Cardiac muscle cell (in vitro differentiated cells and primary cell): ENCODE measurements at places on chromosomes 6 and 20.

DNA sequence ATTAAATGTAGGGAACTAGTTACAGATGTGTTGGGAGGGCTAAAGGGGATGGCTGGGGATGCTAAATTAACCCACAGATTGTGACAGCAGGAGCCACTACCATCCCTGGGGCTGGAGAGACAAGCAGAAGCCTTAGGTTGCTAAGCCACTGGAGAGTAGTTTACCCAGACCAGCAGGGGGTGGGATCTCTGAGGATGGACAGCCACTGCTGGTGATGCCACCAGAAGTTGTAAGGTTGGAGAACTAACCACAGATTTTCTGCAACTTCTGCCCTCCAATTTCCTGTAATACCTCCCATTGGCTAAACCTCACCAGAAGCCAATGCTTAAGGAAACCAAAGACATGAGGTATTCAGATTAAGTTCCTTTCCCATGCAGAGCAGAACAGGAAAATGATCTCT, 139.6 kb upstream of the NOX3 start:
- no peak for DNase-seq

GRCh38 chr6:37495244-37495934, 4.3 kb downstream of the CCDC167 start:
- no peak for DNase-seq

GRCh38 chr6:57254055-57254717, 32.1 kb upstream of the RAB23 start:
- DNase-seq: no peak

GRCh38 chr6:149856256-149856994, 7.7 kb downstream of the LRP11 start:
- no peak for DNase-seq

GRCh38 chr6:21193790-21194475, 399.6 kb upstream of the SOX4 start:
- DNase-seq: no peak

GRCh38 chr6:127533011-127533410, 13.9 kb upstream of the MTCL3 start:
- DNase-seq: no peak

- peak; percentile 91 for DNase-seq
These were observed 18.8 kb upstream of the BTN3A3 start for GRCh38 chr6:26421259-26422144.

- no peak for DNase-seq
These were observed 328.8 kb downstream of the PHF3 start for GRCh38 chr6:63964366-63964765.

- DNase-seq: no peak
These were observed 13.1 kb upstream of the CCND3 start for GRCh38 chr6:41954668-41955067.

GRCh38 chr6:76420094-76420493, 347.6 kb upstream of the IMPG1 start:
- DNase-seq: no peak

- DNase-seq: no peak
These were observed 132.4 kb downstream of the HS3ST5 start for GRCh38 chr6:114210467-114210866.

DNA sequence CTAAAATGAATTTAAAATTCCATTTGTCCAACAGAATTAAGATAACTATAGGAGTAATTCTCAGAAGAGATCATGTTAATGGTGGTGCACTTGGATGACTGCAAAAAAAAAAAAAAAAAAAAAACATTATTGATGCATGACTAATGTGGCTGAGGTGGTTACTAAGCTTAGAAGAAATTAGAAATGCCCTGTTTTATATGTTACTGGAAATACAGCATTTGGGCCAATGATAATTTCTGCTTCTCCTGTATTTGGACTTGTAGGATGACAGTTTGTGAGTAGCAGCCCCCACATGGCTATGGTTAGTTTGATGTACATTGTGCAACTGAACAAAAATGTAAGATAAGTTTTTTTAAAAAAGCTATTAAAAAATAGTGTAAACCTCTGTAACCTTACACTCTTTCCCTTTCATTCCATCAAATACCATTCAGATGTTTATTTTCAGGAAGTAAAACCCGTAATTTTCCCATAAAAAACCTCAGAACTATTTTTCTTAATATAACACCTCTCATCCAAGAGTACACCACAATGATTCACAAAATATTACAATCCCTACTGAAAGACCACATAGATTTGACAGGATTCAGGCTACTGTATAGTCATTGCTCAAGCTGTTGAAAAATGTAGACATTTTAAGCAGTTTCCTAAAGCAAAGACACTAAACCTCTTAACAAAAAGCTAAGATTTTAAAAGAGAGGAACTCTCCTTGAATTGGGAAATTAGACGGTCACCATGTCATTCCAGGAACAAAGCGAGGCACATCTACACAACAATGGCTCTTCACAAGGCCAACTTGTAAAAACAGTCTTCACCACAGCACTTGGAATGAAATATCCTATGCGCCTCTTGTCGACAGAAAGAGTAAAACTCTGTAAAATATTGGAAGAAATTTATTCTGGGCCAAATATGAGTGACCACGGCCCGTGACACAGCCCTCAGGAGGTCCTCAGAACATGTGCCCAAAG, 83.0 kb downstream of the WDR27 start:
- DNase-seq: peak; percentile 78

DNA sequence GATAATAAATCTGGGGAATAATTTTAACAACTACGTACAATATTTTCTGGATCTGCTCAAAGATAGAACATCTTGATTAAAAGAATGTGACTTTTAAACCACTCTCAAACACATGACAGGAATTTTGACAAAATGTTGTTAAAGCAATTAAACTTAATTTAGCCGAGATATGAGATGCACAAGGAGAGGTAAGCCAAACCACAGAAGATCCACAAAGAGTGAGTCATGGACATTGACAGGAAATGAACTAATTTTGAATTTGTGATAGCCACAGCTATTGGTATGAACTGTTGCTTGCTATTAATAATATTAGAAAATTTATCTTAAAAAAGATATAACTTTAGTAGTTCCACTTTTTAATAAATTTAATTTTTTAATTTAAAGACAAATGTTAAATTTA, 27.8 kb upstream of the VGLL2 start:
- peak; percentile 6 for DNase-seq

DNA sequence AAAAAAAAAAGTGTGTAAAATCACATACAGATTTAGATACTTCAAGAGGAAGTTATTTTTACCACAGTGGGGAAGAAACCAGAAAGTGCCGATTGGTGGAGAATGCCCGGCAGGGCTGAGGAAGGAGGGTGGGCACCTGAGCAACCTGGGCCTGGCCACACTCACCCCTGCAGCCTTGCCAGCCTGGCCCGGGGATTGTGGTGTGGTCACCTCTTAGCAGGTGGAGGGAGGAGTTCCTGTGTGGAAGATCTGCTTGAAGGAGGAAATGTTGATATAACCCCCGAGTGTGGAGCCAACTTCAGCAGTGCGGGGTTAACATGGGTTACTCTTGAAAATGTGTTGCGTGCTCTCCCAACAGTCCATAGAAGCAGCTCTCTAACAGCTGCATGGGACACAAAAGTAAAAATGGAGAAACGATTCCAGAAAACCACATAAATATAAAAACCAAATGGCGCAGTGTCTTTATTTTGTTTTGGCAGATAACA, 14.7 kb downstream of the UST start:
- DNase-seq: peak; percentile 13

DNA sequence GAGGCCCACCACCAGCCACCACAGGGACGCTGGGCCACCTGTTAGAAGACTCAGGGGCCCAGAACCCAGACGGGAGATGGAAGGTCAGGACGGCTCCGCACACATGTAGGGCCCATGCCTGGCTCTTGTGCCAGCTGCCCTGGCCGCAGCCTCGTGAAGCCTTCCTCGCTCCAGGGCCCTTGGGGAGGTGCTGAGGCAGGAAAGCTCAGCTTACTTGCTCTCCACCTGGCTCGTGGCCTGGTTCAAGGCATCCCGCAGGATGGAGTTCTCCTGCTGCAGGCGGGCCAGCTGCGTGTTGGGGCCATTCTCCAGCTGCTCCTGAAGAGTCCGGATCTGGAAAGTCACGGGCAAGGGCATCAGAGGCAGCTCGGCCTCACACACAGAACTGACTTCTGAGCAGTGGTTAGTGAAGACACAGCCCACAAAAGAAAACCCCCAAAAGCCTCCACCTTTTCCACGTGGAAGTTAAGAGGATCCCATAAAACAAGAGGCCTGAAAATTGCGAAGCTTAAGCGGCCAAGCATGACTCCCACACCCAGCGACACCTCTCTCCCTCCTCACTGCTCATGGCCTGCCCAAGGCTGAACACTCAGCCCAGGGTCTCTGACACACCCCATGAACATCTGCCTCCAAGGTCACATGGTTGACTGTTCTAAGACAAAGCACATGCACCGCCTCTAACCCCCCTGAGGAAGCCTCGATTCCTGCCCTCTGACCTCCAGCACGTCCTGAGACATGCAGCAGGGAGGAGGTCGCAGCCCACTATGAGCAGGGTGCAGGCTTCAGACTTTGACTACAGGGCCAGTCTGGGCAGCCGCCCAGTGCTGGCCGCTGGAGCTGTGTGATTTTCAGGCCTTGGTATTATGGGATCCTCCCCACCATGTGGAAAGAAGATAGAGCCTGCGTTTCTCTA, 46.5 kb downstream of the RRBP1 start:
- peak; percentile 46 for DNase-seq

DNA sequence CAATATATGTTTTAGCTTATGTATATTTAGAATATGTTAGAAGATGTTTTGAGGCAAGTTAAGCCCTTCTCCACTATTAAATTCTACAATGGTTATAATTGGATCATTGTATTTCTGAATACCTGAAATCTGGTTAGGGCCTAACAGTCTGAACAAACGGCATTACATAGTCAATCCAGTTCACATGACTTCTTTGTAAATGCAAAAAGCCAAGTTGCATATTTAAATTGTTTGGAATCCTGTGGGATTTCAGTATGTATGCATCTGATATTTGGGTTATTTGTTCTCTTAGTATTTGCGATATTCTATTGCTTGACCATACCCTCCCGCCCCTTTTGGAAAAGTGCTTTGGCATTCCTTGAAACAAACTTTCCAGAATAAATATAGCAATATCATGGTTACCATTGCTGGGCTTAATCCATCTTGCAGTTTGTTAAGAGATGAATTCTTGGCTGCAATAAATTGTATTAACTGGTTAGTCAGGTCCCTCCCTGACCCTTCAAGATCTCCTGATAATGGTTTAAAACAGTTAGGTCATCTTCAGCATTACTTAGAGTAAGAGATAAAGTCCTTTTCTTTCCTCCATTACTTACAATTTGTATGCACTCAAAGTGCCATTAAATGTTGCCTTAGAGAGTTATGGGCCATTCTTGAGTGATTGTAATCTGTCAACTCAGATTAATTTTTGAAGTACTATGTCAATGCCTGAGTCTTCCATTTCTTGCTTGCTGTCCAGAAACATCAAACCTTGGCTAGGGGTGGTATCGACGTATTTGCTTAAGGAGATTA, 36.5 kb downstream of the LRRC1 start:
- no peak for DNase-seq

- no peak for DNase-seq
These were observed 13.4 kb downstream of the PRSS16 start for GRCh38 chr6:27260836-27261375.

DNA sequence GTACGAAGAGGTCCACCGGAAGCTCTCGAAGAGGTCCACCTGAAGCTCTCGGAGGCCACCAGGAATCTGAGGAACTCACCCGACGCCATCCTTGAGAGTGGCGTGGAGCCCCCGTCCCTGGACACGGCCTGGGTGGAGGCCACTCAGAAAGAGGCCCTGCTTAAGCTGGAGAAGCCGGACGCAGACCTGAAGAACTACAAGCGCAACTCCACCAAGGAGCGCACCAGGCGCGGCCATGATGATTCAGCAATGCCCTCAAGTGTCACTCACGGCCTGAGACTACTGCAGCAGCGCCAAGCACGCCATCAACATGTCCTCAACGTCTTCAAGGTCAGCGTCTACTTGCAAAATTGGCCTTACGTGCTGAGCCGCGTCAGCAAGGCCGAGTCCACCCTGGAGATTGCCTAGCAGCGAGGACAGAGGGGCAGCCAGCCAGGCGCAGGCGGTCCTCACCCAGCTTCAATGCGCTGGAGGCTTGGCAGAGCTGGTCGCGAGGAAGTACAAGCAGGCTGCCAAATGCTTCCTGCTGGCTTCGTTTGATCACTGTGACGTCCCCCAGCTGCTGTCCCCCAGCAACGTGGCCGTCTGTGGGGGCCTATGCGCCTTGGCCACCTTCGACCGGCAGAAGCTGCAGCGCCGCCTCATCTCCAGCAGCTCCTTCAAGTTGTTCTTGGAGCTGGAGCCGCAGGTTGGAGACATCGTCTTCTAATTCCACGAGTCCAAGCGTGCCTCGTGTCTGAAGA, 7.7 kb upstream of the GJA10 start:
- no peak for DNase-seq

DNA sequence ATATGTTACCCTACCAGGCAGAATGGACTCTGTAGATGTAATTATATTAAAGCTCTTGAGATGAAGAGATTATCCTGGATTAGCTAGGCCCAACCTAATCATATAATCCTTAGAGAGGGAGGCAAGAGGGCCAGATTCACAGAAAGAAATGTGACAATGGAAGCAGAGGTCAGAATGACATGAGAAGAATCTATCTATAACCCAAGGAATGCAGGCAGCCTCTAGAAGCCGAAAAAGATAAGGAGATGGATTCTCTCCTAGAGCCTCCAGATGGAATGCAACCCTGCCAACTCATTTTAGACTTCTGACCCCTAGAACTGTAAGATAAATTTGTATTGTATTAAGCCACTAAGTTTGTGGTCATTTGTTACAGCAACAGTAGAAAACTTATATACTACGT, 12.3 kb downstream of the PXT1 start:
- DNase-seq: peak; percentile 60

DNA sequence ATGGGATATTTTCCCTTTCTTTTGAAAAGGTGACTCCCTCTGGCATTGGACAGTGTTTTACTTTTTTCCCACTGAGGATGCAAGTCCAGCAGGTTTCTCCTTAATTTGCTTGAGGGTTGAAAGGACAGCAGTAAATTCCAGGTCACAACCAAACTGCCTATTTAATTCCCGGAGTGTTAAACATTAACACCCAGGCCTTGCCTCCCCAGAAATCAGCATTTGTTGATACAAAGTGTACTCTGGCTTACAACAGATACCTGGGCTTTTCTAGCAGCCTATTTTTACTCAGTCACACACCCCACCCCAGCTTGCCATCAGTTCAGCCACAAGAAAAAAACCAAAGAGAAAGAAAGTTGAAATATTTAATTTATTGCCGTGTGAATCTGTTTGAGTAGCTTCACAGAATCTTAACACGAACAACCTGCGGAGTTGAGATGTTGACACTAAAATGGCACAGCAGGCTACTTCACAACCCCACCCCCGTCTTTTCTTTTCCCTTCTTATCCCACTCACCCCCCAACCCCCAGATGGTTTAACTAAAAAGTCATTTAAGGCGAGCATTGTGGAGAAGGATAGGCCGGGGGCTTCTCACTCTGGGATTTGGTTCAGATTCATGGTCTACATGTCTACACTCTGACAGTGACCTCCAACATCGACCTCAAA, 45.7 kb downstream of the MYLIP start:
- DNase-seq: no peak

GRCh38 chr20:699342-699741, 23.7 kb upstream of the SCRT2 start:
- DNase-seq: no peak

- peak; percentile 33 for DNase-seq
These were observed 212.1 kb downstream of the ARID1B start for GRCh38 chr6:156989159-156989806.
